Renal pelvis (tissue), 12 donors: ENCODE measurements at places on chromosomes 5 and 9. TPM values are rescaled to one million over a fixed set of nuclear protein-coding genes. Genes with fewer than 3 reads are reported as not detected.

GRCh38 chr9:88697764-88698432 is 162.9 kb downstream of the NXNL2 start:
- peak; percentile 65 for DNase-seq

GRCh38 chr9:100052375-100052774 is 46.4 kb downstream of the ERP44 start:
- DNase-seq = no peak

INSL6 gene
- 0.38 TPM for polyA plus RNA-seq

GRCh38 chr9:95876595-95876994 is 1.1 kb downstream of the ERCC6L2 start:
- no peak for DNase-seq

GRCh38 chr9:121071756-121072421 is 2.9 kb upstream of the CNTRL start:
- no peak for DNase-seq

SPATA31C1 gene
- 0.55 TPM for polyA plus RNA-seq

GDA gene
- polyA plus RNA-seq = 0.55 TPM

TIMD4 gene
- polyA plus RNA-seq = 0.46 TPM

- DNase-seq = no peak
Measured at GRCh38 chr9:5025416-5025815, 40.3 kb downstream of the JAK2 start.

DNA sequence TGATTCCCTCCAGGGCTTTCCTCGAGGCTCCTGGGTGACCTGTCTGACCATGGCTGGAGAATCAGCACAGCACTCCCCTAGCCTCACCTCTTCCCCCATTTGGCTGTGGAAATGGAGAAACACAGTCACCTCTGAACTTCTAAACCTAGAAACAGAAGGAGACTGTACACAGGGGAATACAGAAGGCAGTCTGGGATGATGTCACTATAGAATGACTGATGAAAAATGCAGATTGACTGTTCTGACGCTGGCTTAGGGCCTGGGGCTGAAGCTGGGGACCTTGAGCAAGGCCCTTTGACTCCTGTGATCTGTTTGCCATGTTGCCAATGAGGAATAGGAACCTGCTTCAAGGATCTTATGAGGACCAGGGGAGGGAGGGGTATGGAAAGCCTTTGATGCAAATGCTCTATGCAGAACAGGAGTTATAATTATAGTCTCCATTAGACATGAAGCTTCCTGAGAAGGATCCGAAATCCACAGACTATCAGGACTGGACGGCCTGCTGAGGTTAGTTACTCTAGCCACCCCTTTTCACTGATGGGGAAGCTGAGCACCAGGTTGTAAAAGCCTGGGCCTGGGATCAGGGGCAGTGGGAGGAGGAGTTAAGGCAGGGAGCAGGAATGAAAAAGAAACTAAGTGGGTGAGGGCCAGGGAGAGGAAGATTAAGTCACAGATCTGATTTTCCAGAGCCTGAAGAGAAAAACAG is 24.4 kb upstream of the ANXA6 start:
- DNase-seq = no peak

- DNase-seq = no peak
Measured at GRCh38 chr9:134994926-134995791, 77.4 kb upstream of the FCN1 start.

RLN2 gene
- polyA plus RNA-seq = 1.8 TPM

CDKN2B-AS1 gene
- polyA plus RNA-seq = 0.12 TPM

GRCh38 chr5:88873447-88873846 is 9.5 kb downstream of the MEF2C start:
- DNase-seq = no peak

SAXO1 gene
- 0.18 TPM for polyA plus RNA-seq

PHF24 gene
- polyA plus RNA-seq = 0.13 TPM

SCGB3A2 gene
- polyA plus RNA-seq = 0.48 TPM

DNA sequence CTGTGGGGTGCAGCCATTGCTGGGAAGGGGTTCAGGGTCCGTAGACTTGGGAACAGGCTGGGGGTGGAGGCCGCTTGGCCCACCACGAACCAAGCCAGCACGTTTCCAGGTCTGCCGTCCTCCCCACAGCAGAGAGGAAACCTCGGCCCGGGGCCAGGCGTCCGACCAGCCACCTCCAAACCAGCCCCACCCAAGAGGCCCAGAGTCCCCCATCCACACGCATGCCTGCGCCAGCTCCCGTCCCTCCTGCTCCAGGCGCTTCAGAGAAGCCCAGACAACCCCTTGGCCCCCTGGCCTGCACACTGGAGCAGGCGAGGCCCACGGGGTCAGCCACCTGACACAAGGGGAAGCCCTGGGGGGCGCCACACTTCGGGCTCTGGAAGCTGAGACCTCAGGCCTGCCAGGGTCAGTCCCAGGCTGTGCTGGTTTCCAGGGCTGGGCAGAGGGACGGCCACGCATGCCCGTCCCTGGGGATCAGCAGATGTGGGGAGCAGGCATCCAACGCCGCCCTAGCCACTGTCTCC is 6.3 kb downstream of the DNLZ start:
- DNase-seq = no peak

ACSL6 gene
- polyA plus RNA-seq = 1.8 TPM

DNA sequence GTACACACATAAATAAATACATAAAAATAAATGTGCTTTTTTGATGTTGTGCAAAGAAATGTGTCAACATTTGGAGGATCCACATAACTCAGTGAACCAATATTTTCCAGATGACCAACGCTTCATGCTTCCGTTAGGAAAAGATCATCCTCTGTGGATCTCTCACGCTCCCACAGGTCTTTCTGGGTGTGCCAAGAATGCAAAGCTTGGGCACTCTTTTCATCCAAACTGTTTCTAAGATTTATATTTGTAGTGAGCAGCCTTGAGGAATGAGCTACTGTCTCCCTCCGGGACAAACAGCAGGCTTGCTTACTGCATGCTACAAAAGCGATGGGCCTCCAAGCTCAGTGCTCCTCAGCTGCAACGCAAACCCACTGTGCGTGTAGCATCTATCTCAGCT is 46.2 kb upstream of the RUFY1 start:
- DNase-seq = no peak

DNA sequence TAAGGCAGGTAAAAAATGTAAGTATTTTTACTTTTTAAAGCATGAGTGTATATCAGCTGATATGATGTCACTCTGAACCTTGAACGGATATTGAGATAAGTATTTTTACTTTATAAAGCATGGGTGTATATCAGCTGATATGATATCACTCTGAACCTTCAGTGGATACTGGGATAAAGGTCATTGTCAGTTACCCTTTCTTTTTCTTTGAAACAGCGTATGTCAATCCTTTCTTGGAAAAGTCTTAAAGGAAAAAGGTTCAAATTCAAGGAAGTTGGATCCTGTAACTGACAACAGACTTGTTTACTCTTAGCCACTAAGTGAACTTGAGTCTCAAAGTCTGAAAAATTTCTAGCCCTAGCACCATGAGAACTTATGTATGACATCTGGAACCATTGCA is 61.7 kb upstream of the IFNK start:
- DNase-seq = no peak

OBP2A gene
- 0.23 TPM for polyA plus RNA-seq

DNA sequence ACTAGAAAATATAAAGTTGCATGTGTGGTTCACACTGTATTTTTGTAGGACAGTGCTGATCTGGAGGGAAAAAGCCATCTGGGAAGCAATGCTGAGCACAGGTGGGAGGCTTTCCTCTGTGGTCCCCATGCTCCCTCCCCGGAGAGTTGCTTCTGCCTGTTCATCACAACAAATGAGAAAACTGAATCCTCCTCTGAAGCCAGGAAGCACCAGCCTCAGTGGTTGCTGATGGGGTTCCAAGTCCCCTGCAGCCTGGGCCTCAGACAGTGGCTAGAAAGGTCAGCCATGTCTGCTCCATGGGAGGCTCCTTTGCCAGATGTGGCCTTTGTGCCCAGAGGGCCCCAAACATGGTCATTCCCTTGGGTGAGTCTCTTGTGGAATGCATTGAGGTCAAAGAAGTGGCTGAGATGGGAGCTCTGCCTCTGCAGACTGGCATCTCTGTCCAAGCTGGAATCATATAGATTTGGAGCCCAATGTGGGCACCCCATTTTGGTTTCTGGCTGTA is 77.6 kb downstream of the C5orf15 start:
- no peak for DNase-seq

DNA sequence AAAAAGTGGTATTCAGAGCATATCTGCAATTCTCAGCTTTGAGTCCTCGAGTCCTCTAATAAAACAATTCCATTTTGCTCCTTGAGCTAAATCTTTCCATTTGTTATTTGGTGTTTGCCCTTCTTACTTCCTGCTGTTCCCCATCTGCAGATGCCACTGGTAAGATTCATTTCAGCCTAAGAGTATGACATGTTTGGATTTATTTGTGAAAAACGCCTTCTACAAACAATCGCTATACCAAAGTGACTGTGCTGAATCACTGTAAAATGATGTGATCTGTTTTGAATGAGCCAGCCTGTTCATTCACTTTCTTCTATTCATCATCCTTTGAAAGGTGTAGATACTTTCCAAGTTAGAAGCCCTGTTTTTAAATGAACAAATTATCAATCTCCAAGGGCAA is 27.7 kb downstream of the KCTD16 start:
- no peak for DNase-seq

PCDHGC5 gene
- polyA plus RNA-seq = 1.1 TPM

HACD4 gene
- 2.7 TPM for polyA plus RNA-seq

IRX4 gene
- polyA plus RNA-seq = 0.51 TPM

DNA sequence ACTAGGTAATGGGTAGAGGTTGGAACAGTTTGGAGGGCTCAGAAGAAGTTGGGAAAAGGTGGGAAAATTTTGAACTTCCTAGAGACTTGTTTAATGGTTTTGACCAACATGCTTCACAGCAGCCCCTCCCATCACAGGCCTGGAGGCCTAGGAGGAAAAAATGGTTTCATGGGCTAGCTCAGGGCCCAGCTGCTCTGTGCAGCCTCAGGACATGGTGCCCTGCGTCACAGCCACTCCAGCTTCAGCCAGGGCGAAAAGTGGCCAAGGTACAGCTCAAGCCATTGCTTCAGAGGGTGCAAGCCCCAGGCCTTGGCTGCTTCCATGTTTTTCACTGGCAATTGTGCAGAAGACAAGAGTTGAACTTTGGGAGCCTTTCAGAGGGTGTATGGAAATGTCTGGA is 453.7 kb downstream of the LRRC70 start:
- DNase-seq = no peak

LCN15 gene
- 0.21 TPM for polyA plus RNA-seq

KIAA0825 gene
- polyA plus RNA-seq = 4.6 TPM
